ENCODE measurements at places on chromosomes 12 and 14.

- no peak for DNase-seq
These were observed 13.8 kb downstream of the MTHFD1 start for GRCh38 chr14:64401949-64402348.

DNA sequence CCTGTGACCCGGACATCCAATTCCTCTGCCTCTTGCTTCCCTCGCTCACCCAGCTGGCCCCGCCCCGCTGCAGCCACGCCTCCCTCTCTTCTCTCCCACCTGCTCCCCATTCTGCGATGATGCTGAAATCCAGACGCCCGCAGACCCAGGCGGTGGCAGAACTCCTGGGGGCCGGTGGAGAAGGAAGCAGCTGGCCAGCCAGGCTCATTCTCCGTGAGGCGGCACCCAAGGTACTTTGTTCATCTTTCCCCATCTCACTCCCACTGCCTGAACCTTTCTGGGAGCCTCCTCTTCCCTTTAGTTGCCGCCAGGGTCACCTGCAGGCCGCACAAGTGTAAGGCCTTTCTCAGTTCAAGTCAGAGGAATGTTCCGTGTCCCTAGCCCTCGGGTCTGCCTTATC is 35.7 kb downstream of the FOXN4 start:
- no peak for DNase-seq

GRCh38 chr12:6745741-6746525 is 7.0 kb downstream of the MLF2 start:
- no peak for DNase-seq

DNA sequence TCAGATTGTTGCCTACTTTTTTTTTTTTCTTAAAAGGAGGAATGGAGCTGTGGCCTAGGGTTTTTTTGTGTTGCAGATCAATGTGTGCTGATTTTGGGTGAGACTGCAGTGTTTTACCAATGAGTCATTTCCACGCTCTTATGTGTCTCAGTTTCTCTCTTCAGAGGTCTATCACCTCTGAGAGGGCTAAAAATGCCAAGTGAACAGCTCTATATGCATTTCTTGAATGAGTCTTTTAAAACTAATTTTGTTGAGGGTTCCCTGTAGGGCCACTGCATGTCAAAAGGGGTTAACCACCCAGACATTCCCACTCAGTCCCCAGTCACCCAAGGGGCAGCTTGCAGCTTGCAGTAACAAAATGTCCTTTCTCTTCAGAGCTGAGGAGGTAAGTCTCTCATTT is 24.3 kb upstream of the GLIPR1L2 start:
- DNase-seq = no peak

DNA sequence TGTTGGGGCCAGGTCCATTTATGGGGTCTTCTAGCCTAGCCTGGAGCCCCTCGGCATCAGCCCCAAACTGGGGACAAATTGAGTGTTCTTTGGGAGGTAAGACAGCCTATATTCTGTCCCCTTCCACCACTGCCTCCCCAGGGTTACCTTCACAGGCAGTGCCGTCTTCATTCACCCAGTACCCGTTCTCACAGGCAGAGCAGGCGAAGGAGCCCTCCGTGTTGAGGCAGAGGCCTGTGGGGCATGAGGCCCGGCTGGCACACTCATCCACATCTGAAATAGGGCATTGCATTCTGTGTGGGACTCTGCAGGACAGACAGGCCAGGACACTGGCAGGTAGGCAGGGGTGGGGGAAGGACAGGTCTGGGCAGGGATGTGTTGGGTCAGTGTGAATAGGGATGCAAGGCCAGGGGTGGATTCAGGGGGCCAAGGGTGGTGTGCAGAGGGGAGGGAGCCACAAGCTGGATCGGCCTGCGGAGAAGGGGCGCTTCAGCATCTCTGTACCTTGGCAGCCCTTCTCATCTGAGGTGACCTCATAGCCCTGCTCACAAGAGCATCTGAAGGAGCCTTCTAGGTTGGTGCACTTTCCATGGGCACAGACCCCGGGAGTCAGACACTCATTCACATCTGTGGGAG is 16.1 kb downstream of the ISCA2 start:
- no peak for DNase-seq

DNA sequence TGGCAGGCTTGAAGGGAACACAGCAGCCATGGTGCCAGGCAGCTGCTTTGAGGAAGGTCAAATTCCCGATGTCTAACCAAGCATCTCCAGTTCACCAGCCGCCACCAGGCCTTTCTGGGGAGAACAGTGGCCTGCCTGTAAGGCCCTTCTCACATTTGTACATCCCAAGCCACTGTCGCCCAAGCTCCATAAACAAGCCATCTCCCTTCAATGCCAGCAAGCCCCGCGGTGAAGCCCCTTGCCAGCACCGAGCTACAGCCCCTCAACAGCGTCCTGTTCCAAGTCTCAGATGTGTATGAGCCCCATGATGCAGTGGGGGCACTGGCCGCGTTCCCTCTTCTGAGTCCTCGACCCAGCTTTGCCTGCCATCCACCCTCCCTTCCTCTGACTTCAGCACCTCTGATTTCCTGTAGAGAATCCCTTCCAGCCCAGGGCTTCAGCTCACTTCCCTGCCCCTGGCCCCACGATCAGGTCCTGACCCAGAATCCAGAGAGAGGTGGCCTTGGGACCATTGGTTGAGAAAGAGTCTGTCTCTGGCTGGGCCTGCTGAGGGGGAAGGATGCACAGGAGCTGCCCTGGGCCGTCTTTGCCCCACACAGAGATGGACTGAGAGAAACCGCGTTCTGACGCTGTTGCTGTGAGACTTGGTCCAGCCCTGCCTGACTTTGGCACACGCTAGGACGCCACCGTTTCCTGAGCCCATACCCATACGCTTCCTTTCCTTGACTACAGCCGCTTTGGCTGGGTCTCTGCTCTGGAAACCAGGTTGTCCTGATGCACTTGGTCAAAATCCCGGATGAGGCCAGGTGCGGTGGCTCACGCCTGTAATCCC is 1.9 kb upstream of the MMP17 start:
- DNase-seq = no peak

DNA sequence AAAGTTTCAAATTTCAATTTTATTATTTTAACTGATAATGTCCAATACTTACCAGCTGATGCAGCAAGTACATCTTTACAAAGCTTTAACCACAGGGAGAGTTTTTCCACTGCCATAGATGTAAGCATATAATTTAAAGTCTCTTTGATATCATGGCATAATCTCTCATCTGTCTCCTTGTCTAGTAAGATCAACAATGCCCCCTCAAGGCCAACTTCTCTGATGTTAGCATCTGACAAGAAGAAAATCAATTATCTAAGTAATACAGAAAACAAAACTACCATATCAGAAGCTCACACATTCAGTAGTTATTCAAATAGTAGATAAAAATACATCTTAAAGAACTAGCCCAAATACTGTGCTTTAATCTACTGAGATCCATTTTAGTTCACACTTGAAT is 94.2 kb downstream of the HEATR5A start:
- DNase-seq = no peak

Data from caudate nucleus (tissue), 63 donors.